Spleen (tissue), 13 donors: ENCODE measurements at places on chromosomes 7 and 10. TPM values are rescaled to one million over a fixed set of nuclear protein-coding genes. Genes with fewer than 3 reads are reported as not detected.

GRCh38 chr10:104306897-104307296, 31.4 kb downstream of the ITPRIP start:
- H3K4me1 ChIP-seq = peaks cover 53% of the 10 kb centered on the region
- H3K36me3 ChIP-seq = peaks cover 42% of the 10 kb centered on the region
- DNase-seq = no peak
- no peak overlapping the region for H3K27ac ChIP-seq

DNA sequence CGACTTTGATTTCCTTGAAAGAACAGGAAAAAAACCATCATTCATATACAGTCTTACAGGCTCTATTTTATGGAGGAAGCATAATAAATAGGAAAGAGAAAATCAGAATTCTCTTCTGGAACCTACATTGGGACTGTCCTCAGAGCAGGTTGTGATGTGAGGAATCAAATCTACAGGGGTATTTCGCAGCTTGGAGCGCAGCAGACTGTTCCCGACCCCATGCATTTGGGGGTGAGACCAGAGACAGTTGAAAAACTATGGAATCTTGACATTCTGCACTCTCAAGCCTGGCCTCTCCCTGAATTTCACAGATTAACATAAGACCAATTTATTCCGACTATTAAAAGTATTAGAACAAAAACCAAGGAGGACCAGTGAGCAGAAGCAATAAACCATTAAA, 93.3 kb upstream of the PRSS58 start:
- H3K27ac ChIP-seq = no peak overlapping the region
- no peak for DNase-seq
- no peaks in the 10 kb centered on the region for H3K27me3 ChIP-seq
- H3K4me1 ChIP-seq = no peaks in the 10 kb centered on the region

GRCh38 chr10:113339121-113339520, 213.7 kb upstream of the HABP2 start:
- no peaks in the 10 kb centered on the region for H3K36me3 ChIP-seq
- no peak overlapping the region for H3K4me3 ChIP-seq
- H3K4me1 ChIP-seq = no peaks in the 10 kb centered on the region
- H3K27ac ChIP-seq = no peak overlapping the region

Gene DEPP1
- total RNA-seq = 27.1 TPM
